A549 treated with CpdA at 1 μM for 4 hours (cell line): ENCODE measurements at places on chromosomes 12 and 14. TPM values are rescaled to one million over a fixed set of nuclear protein-coding genes. Genes with fewer than 3 reads are reported as not detected.

The TMEM253 gene
- 0.40 to 1.1 TPM (median 0.80 TPM) in 5 replicates for total RNA-seq

The SSPN gene
- 0.33 to 0.84 TPM (median 0.58 TPM) in 5 replicates for total RNA-seq

The PHETA1 gene
- total RNA-seq = 5.8 to 8.9 TPM (median 7.8 TPM) in 5 replicates

The PDZRN4 gene
- total RNA-seq = not detected in 5 replicates

The LDHB gene
- total RNA-seq = 1,436 to 1,656 TPM (median 1,531 TPM) in 5 replicates

The TAS2R50 gene
- total RNA-seq = not detected in 5 replicates

The C12orf42 gene
- 0.05 TPM in 1 of 5 replicates, not detected in the others for total RNA-seq

The ARF6 gene
- total RNA-seq = 63.1 to 66.8 TPM (median 65.6 TPM) in 5 replicates

The OTUB2 gene
- 4.3 to 6.5 TPM (median 4.7 TPM) in 5 replicates for total RNA-seq

The SPX gene
- 1.3 to 2.1 TPM (median 2.0 TPM) in 5 replicates for total RNA-seq

The ZFHX2 gene
- 0.77 to 2.4 TPM (median 1.7 TPM) in 5 replicates for total RNA-seq

The TSHR gene
- total RNA-seq = not detected in 5 replicates

The OR11G2 gene
- not detected in 5 replicates for total RNA-seq

The MORN3 gene
- 0.07 to 0.39 TPM (median 0.17 TPM) in 4 of 5 replicates, not detected in the other for total RNA-seq

The IL26 gene
- total RNA-seq = not detected in 5 replicates

The CCDC175 gene
- total RNA-seq = not detected in 5 replicates

The RERGL gene
- not detected in 5 replicates for total RNA-seq

The LALBA gene
- total RNA-seq = not detected in 5 replicates

The CD69 gene
- total RNA-seq = not detected in 5 replicates

The PTPRO gene
- total RNA-seq = 0.06 to 0.14 TPM in 2 of 5 replicates, not detected in the others

The IFI27L1 gene
- total RNA-seq = 14.6 to 20.2 TPM (median 19.0 TPM) in 5 replicates

The VRTN gene
- total RNA-seq = not detected in 5 replicates

The LTBP2 gene
- 9.6 to 16.4 TPM (median 10.6 TPM) in 5 replicates for total RNA-seq

The RTL1 gene
- 0.23 to 0.35 TPM (median 0.31 TPM) in 5 replicates for total RNA-seq

The SOAT2 gene
- 0.17 to 0.24 TPM (median 0.21 TPM) in 4 of 5 replicates, not detected in the other for total RNA-seq

The LRTM2 gene
- not detected in 5 replicates for total RNA-seq

The HPD gene
- 1.3 to 1.6 TPM (median 1.5 TPM) in 5 replicates for total RNA-seq

The STYK1 gene
- 0.12 to 0.76 TPM (median 0.23 TPM) in 5 replicates for total RNA-seq

The TBX3 gene
- total RNA-seq = 16.9 to 20.2 TPM (median 19.7 TPM) in 5 replicates

The BHLHE41 gene
- total RNA-seq = 0.57 to 2.4 TPM (median 0.97 TPM) in 5 replicates

The KERA gene
- not detected in 5 replicates for total RNA-seq

The TTC7B gene
- 16.8 to 24.2 TPM (median 22.0 TPM) in 5 replicates for total RNA-seq

The DDX11 gene
- total RNA-seq = 43.3 to 55.0 TPM (median 49.2 TPM) in 5 replicates

The CTSG gene
- not detected in 5 replicates for total RNA-seq

The FLVCR2 gene
- 2.1 to 3.5 TPM (median 2.3 TPM) in 5 replicates for total RNA-seq

The MMP19 gene
- 0.06 to 0.22 TPM (median 0.15 TPM) in 4 of 5 replicates, not detected in the other for total RNA-seq

The TAS2R8 gene
- total RNA-seq = not detected in 5 replicates

The CEP83 gene
- 8.9 to 12.1 TPM (median 9.4 TPM) in 5 replicates for total RNA-seq

The BCL11B gene
- 0.17 to 0.26 TPM (median 0.19 TPM) in 5 replicates for total RNA-seq

The EP400 gene
- 22.9 to 27.6 TPM (median 24.2 TPM) in 5 replicates for total RNA-seq

The DCN gene
- not detected in 5 replicates for total RNA-seq
